ENCODE measurements at places on chromosomes 1 and 21. TPM values are rescaled to one million over a fixed set of nuclear protein-coding genes. Genes with fewer than 3 reads are reported as not detected.

BMP8B gene
- 0.51 TPM for total RNA-seq

DEPDC1 gene
- total RNA-seq, result 15.7 TPM

C1orf21 gene
- total RNA-seq, result 3.8 TPM

NBPF6 gene
- total RNA-seq, result not detected

GSTM3 gene
- total RNA-seq, result 40.8 TPM

SLC16A4 gene
- total RNA-seq, result 0.27 TPM
